NK-92 treated with Interleukin-12 subunit alpha and Interleukin-12 subunit beta, amount 100 ng/mL, for 24 hours (cell line): ENCODE measurements at places on chromosomes 7 and 10.

GRCh38 chr7:142534726-142535122 lies 214.5 kb upstream of the PRSS1 start:
- no peak for DNase-seq

- DNase-seq: no peak
These were observed 223.6 kb downstream of the TNS3 start for GRCh38 chr7:47358357-47358756.

GRCh38 chr7:156675721-156676120 lies 35.1 kb downstream of the RNF32 start:
- no peak for DNase-seq

- no peak for DNase-seq
These were observed 140.5 kb downstream of the CHCHD3 start for GRCh38 chr7:132941428-132941827.

- DNase-seq: no peak
These were observed 20.2 kb downstream of the C10orf71 start for GRCh38 chr10:49319206-49319605.

DNA sequence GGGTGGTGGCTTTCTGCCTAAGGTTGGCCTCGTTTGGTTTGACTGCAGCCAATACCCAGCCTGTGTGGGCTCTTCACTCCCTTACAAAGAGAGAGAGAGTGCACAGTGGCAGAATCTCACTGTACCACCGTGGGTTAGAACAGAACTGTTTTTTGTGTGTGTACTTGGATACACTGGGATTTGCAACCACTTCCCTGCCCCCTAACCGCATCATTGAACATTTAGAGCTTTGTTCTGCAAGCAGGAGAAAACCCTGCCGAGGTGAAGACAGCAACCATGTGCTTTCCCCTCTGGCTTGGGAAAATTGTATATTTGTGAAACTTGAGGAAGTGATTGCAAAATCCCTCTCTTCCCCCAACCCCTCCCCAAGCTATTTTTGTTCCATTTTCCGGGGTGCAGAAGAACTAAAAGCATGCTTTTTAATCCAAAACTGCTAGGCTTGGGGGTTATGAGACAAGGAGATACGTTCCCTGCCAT lies 201.2 kb downstream of the TCF7L2 start:
- no peak for DNase-seq

DNA sequence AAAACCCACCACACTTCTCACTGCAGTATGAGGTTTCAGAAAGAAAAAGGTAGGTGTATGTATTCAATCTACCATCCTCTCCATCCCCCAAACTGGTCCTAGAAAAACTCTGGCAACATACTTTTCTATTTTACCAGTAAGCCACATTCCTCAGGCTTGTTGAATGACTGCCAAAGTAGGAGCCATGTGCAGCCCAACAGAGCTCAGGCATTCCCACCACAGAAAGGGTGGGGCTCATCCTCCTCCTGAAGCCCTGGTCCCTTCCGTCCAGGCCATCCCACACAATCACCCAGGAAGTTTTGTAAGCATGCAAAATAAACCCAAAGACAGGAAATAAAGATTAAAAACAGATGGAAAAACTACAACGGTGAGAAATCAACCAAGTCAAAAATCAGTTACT lies 57.2 kb downstream of the MAD1L1 start:
- no peak for DNase-seq

GRCh38 chr7:32204361-32205018 lies 134.3 kb upstream of the PDE1C start:
- peak; percentile 2 for DNase-seq
